OCI-M1 (cell line): ENCODE measurements at places on chromosomes 1 and 21.

- no peak for DNase-seq
Measured at GRCh38 chr1:3369446-3370076, 84.9 kb upstream of the ARHGEF16 start.

- DNase-seq, result peak; percentile 73
Measured at GRCh38 chr1:89633248-89633799, 404 bp downstream of the LRRC8C start.

DNA sequence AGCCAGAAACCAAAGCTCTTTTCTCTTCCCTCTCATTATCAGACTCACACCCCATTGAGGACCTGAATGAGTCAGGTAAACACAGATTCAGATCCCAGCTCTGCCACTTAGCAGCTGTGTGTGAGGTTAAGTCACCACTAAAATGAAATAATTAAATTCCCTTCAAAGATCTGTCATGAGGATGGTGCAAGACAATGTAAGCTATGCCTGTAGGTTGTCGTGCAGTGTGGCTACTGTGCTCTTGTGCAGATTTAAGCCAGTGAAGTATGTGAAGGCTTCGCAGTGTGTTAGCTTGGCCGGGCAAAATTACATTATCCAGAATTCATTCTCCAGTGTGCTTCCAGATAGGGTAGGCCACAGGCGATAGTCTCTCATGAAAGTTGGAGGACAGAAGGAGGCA is 13.6 kb downstream of the UBL4B start:
- DNase-seq, result no peak

DNA sequence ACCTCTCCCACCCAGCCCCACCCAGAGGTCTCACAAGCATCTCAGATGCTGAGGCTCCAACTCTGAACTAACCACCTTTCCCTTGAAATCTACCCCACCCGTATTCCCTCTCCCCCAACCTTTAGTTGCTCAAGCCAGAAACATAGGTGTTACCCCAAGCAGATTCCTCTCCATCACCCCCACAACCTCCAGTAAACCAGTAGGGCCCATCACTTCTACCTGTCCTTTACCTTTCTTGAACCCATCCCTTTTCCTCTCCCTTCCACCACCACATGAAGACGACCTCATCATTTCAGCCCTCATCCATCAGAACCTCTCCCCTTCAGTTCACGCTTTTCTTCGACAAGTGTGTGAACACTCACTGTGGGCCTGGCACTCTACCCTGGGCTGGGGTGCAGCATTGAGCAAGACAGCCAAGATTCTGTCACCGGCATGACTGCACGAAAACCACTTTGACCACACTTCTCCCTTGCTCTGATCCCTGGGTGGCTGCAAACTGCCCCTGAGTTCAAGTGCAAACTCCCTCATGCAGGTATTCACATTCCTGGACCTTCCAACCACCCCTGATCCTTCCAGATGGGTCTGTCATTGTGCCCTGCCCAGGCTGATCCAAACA is 65.5 kb upstream of the LAPTM5 start:
- peak; percentile 32 for DNase-seq

- DNase-seq, result peak; percentile 73
Measured at GRCh38 chr1:206464456-206464964, 5.8 kb upstream of the IKBKE start.

DNA sequence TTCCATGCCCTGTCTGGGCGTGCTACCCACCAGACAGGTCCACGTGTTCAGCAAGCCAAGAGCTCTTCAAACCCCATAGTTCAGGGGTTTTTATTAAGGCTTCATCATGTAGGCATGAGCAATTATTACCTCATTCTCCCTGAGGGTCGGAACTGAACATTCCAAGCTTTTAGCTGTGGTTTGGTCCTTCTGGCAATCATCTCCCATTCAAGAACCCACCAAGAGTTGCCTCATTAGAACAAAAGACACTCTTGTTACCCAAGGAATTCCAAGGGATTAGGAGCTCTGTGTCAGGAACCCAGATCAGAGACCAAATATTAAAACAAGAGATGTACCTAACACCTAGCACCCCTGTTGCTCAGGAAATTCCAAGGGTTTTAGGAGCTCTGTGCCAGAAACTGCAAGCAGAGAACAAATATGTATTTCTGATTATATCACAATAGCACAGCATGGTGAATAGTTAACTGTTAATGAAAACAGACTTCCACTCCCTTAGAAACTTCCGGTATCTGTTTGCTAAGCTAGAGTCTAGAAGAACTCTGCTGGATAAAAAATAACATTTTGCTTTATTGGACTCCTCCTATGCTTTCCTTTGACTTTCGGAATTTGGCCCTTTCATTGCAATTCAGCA is 201.2 kb upstream of the L1TD1 start:
- DNase-seq, result no peak

- DNase-seq, result no peak
Measured at GRCh38 chr1:161890574-161890973, 124.5 kb downstream of the ATF6 start.

DNA sequence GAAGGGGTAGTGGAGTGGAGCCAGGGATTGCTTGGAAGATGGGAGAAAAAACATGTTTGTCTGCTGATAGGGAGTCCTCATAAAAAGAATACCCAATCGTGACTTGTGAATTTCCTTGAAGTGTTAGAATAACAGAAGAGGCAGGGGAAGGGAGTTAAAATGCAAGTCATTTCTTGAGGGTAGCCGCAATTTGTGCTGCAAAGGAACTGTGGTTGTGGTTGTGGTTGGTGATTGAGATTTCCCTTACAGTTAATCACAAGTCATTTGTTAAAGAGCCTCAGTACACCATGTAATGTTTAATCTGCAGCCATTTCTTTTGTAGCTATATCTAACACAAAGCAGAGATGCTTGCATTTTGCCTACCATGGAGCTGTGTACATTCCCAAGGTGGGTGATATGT is 38.5 kb upstream of the EGLN1 start:
- peak; percentile 96 for DNase-seq

DNA sequence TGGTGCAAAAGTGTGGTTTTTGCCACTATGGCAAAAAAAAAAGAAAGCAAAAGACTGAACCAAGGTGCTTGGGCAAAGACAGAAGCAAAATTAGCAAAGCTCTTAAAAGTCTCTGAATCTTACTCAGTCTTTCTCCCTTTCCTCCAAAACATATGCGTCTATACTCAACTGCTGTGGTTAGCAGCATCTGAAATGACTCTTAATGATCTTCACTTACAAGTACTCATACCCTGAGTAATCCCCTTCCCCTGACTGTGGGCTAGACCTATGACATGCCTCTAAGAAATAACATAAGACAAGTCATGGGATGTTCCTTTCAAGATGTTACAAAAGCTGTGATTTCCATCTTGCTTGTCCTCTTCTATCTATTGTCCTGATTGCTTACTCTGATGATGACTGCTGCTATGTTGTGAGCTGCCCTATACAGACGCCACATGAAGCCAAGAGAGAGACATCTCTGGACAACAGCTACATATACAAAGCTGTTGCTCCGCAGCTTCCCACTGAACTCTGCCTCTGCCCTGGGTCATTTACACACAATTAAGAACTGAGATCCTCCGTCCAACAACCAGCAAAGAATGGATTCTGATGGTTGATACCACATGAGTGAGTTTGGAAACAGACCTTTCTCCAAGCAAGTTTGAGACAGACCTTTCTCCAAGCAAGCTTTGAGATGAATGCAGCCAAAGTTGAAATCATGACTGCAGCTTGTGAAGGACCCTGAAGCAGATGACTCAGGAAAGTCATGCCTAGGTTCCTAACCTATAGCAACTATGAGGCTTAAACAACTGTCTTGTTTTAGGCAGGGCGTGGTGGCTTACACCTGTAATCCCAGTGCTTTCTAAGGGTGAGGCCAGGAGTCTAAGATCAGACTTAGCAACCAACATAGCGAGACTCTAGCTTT is 55.2 kb downstream of the PUM1 start:
- no peak for DNase-seq

DNA sequence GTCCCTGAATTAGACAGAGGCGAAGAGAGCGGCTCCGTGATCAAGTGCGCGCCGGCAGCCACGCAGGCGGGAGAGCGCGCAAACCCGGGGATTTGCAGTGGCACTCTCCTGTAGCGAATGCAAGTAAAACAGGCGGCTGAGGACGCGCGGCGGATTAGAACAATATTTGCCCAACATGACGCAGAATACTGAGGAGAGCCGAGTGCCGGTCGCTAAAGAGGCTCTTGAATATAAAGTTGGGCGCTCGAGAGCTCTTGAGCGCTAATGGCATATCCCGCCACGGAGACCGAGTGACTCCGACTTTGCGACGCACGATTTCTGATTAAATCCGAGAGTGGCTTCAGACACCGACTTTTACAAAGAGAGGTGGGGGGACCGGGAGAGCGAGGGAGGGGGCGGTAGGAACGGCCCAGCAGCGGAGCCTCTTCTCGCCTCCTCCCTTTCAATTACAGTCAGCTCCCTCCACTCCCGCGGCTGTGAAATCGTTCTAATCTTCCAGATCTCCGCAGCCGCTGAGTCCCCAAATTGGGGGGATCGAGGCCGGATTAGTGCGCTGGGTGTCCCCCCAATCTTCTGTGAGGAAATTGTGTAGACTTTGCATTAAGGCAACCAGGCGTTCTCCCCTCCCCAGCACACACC is 2.3 kb downstream of the PAX7 start:
- no peak for DNase-seq

- no peak for DNase-seq
Measured at GRCh38 chr1:173857363-173857917, 10.3 kb downstream of the GAS5 start.

- no peak for DNase-seq
Measured at GRCh38 chr1:15579683-15580047, 5.2 kb downstream of the AGMAT start.

GRCh38 chr1:151312411-151312810 is 14.8 kb downstream of the PI4KB start:
- DNase-seq, result no peak

GRCh38 chr1:27863538-27863915 is 8.8 kb upstream of the THEMIS2 start:
- DNase-seq, result peak; percentile 73

GRCh38 chr1:17097147-17097546 is 22.1 kb downstream of the PADI2 start:
- DNase-seq, result no peak

DNA sequence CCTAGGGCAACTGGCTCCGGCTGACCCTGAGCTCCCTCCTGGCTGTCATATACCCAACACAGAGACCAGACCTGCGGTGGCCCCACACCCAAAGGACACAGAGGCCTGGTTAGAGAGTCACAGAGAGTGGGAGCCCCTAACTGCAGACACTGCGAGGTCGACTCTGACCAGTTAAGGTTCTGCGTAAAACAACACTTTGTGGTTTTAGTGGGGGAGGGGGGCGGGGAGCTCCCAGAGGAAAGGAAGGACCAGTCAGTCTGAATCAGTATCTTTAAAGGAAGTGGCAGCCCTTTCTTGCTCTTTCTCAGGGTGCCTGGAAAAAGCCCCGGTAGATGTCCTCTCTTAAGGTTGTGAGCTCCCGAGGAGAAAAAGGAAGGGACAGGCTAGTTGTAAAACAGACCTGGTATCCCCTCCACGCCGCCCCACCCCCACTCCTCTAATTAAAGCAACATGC is 2.4 kb downstream of the SSBP3 start:
- peak; percentile 82 for DNase-seq

DNA sequence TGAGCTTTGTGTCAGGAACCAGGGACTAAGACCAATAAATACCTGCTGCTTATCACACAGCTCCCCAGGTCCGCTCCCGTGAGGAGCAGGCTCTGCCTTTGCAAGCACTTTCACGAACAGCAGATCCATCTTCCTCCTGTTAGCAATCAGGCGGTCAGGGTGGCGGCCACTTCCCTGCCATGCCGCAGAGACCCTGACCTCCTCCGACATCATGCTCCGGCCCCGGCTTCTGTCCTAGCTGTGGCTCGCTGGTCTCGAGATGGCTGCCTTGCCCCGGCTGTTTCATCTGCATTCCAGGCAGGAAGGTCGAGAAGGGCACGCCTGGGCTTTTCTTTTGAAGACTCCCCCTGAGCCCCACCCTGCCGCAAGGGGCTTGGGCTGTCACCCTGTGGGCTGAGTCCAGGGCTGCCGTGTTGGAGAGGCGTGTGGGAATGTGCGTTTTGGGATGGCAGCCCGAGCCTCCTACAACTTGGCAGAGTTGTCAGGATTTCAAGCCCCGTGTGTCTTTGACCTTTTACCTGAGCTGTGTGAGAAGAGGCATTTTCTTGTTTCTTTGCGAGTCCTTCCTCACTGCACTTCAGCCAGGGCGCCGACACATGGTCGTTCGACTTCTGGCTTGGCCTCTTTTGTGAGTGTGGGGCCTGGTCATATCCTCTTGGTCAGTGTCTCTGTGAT is 59.5 kb downstream of the AGPAT3 start:
- DNase-seq, result no peak

- DNase-seq, result no peak
Measured at GRCh38 chr1:228918335-228918734, 183.1 kb downstream of the RHOU start.

DNA sequence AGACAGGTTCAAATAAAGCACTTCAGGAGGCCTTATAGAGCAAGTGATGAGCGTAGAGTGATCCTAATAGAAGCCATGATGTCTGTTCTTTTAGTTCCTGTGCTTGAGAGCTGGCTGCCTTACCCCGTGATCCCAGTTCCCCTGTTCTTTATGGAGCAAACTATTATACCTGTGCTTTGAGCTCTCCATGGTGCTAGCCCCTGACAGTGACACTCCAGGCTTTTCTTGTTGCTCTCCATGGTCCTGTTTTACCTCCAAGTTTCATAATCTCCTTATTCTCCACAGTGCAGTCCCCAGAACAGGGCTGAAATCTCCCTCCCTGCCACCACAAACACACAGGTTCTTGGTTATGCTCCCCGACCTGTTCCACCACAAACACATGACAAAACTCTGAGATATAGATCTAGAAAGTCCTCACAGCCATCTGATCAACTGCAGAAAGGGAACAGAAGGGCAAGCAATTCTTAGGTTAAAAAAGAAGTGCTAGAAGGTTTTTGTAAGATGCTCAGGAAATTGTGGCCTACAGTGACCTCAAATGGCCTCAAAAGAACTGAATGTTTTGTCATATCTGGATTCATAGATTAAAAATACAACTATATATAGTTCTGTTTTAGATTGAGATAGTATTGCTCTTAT is 6.0 kb downstream of the CADM3 start:
- DNase-seq, result peak; percentile 89

DNA sequence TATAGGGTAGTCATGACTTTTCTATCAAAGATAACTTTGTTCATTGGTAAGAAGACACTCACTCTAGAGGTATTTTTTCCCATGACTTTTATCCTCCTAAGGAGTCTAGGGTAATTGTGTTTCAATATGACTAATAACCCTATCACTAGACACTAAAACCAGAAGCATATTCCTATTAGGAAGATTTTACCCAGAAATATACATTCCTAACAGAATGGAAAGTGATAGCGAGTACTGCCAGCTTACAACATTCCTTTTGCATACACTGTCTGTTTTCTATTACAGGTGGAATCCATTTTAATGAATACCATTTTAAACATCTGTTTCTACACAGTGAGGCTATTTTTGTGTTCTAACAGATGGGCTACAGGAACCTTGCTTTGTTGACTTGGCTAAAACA is 31.4 kb upstream of the C1orf185 start:
- no peak for DNase-seq

DNA sequence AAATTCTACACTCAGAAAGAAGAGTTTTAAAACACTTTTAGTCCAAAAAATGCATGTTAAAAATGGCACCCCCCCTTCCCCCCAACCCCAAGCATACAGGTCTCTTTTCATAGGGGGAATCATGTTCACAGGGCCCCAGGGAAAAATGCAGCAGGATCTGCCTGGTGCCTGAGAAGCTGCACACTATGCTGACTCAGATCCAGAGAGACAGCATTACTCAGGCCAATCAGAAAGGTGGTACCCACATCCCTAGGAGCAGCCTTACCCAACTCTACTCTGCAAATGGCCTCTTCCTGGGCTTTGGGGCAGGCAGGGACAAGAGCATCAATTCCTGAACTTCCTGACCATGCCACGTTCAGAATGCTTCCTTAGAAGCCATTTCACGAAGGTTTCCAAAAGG is 119.0 kb downstream of the HIVEP3 start:
- no peak for DNase-seq

GRCh38 chr1:113118266-113118665 is 45.3 kb downstream of the LRIG2 start:
- no peak for DNase-seq
